ENCODE measurements at places on chromosomes 12 and 14.

GRCh38 chr12:188910-189621, 24.9 kb downstream of the SLC6A12 start:
- DNase-seq, result peak; percentile 64

DNA sequence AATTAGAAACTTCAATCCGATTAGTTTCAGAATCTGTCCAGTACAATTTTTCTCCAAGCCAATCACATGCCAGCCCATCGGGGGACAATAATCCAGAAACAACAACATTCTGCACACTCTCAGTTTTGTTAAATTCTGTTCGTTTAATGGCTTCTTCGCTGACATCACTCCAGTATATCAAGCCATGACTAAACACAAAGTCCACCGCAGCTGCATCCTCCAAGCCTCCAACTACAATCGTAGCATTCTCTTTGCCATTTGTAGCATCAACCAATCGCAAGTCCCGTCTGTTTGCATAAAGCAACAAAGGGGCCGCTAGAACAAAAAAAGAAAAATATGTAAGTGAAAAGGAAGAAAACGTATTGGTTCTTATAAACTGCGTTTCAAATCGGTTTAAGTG, 22.5 kb downstream of the LRP6 start:
- DNase-seq, result no peak

DNA sequence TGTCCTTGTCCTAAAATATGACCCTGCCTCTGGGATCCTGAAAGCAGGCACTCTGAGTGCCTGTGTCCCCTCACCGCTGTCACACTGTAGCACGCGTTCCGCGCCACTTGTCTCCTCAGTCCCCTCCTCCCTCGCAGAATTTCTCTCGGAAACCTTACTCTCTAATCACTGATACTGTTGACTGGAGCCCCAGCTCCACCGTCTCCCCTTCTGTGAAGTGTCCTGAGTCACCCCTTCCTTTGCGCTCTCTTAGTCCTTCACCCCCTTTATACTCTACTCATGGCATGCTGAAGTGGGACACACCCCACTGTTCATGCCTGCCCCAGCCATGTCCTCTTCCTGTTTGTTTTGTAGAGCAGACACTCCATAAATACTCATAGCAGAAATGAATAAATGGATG, 104.7 kb downstream of the ZNF664 start:
- no peak for DNase-seq

DNA sequence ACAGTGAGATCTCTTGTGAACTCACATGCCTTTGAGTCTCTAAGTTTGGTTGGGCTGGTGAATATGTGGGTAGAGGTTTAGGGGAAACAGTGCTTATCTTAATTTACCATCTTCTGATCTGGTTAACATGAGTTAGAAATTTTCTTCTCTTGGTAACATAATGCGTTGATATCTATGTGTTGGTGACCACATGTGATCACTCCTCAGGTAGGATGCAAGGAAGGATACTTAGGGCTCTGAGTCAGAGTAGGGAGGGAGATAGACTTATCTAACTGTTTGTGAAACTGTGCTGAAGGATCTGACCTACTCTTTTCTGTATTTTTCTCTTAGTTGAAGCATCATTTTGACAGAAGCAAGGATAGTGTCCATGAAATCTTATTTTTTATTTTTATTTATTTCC, 23.1 kb downstream of the FAM234B start:
- DNase-seq, result no peak

DNA sequence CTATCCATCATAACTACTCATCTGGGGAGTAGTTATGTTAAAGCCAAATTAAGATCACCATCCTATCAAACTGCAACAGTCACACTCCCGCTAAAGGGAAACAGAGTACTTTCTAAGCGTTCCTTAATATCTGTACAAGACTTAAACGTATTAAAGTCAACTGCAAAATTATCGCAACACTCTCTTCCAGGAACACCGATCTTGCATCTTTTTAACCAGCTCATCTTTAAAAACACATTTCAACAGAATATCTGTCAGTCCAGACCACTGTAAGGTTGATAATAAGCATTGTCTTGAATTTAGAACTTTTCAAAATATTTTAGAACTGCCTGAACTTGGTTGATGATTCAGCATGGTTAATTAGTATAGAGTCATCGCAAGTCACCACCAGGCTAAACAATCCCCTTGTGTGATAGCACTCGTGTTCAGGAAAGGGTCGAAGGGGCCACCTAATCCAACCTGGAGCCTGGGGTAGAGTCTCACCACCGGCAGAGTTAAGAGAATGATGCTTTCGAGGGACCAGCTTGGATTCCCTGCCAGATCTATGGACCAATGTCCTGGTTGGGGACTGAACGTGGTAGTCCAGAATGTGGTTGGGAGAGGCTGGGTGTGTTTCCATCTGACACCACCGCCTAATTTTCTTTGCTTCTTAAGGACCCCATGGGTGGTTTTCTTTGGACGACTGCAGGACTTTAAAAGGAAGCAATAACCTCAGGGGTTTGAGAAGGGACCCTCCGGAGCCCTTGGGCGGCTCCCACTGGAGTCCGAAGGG, 890 bp downstream of the SPTLC2 start:
- peak; percentile 46 for DNase-seq

- no peak for DNase-seq
These were observed 11.5 kb downstream of the RAB5B start for GRCh38 chr12:55985341-55985740.

- no peak for DNase-seq
These were observed 54.4 kb downstream of the AKAP6 start for GRCh38 chr14:32383364-32384009.

DNA sequence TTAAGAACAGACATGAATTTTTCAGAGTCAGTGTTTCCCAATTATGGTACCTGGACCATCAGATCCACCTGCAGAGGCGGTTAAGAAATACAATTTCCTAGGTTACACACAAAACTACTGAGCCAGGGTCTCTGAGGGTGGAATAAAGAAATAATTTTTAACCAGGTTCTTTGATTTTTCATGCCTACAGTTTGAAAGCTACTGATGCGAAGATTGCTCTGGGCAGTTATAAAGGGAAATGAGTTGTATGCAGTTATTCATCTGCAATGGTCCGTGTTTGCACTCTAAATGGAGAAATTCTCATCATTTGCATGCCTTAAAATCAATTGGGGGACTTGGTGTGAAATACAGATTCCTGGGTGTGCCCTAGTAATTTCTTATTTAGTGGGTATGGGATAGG, 89.7 kb downstream of the ERGIC2 start:
- no peak for DNase-seq

GRCh38 chr14:90674716-90675115, 141.5 kb downstream of the TTC7B start:
- no peak for DNase-seq

DNA sequence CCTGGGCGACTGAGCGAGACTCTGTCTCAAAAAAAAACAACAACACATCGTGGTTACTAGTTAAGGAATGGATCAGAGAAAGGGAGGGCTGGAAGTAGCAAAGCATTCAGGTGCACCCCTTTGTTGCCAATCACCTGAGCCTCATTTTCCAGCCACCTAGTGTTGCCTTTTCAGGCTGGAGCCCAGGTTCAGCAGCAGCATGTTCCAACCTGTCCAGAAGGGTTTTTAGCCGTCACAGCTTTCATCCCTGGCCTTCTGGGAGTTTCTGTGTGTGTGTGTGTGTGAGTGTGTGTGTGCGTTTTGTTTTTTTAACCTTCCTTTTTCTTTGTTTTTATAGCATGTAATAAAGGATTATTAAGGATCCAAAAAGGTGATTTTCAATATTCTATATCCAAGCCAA, 121.1 kb upstream of the ATF1 start:
- DNase-seq, result no peak

DNA sequence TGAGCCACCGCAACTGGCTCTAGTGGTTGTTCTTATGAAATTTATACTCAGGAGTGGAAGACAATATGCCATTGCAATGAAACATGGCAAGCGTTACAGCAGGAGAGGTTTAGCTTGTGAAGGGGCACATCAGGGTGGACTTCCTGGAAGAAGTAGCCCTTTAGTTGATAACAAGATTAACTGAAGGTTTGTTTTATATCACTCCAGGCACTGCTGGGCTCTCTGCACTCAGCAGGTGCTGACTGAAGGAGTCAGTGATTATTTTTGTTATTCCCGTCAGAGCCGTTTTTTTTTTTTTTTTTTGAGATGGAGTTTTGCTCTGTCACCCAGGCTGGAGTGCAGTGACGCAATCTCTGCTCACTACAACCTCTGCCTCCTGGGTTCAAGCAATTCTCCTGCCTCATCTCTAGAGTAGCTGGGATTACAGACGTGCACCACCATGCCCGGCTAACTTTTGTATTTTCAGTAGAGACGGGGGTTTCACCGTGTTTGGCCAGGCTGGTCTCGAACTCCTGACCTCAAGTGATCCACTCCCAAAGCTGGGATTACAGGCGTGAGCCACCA, 17.6 kb upstream of the GPR68 start:
- DNase-seq, result no peak

GRCh38 chr12:12562016-12562483, 613 bp downstream of the DUSP16 start:
- peak; percentile 40 for DNase-seq

GRCh38 chr14:25215607-25216006, 165.7 kb upstream of the STXBP6 start:
- no peak for DNase-seq

DNA sequence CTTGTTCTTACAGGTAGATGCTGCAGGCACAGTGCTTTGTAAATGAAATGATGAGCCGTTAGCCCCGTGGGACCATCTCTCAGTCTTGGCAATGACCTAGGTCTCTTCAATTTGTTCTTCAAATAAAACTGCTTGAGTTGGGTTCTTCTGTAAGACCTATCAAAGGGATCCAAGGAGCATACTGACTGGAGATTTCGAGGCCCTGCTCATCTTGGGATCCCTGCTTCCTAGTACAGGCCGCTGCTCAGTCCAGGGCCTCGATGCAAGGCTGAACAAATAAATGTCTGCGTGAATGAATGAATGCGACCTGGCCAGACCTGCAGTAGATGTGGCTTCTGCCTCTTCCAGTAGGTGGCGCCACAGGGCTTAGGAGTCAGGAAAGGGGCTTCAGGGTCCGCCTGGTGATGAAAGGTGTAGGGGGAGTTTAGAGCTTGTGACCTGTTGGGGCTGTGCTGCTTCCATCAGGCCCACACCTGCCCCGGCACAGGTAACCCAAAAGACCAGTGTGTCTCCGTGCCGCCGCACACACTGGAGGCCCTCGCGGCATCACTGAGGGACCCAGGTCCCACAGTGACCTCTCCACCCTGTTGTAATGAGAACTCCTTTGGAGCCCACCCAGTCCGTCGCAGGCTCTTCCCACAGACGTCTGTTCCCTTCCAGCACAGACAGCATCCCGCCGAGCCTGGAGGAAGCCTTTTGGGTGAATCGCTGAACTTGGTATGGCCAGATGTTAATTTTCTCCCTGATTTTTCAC, 4.4 kb downstream of the CACNA1C start:
- peak; percentile 54 for DNase-seq

GRCh38 chr14:99055816-99056215, 216.2 kb downstream of the BCL11B start:
- DNase-seq, result no peak

- peak; percentile 9 for DNase-seq
These were observed 128.0 kb downstream of the NDUFA12 start for GRCh38 chr12:94875525-94875924.

DNA sequence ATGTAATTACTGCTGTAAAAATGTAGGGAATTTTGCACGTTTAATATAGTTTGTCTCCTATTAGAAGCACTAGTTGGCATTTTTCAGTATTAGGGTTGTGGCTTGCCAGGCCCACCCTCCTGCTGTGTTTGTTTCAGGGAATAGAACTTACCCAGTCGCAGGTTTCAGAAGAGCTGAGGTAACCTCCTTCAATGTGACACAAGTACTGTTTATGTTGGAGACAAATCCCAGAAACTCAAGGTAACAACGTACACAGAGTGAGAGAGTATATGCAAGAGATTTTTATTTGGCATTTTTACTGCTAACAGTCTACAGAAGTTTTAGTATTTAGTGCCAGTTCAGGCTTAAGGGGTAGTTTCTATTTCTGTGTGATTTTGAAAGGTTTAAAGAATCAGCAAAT, 284.3 kb downstream of the RAD51B start:
- no peak for DNase-seq

DNA sequence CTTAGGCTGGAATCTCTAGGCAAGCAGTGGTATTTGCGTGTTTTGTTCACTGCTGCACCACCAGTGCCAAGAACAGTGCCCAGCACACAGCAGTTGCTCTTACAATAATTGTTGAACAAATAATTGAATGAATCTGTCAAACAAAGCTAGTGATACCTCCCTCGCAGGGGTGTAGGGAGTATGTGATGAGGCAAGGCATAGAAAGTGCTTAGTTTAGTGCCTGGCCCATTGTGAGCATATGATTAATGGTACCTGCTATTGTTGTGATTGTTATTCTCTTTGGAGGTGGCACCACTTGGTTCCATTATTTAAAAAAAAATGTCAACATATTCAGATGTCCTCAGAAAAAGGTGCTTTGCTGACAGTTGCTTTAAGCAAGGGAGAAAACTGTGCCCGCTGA, 210.1 kb upstream of the TBX3 start:
- DNase-seq, result no peak

GRCh38 chr12:65449400-65449799, 170.9 kb downstream of the MSRB3 start:
- peak; percentile 46 for DNase-seq

GRCh38 chr12:116687888-116688287, 50.0 kb downstream of the SPRING1 start:
- peak; percentile 20 for DNase-seq

DNA sequence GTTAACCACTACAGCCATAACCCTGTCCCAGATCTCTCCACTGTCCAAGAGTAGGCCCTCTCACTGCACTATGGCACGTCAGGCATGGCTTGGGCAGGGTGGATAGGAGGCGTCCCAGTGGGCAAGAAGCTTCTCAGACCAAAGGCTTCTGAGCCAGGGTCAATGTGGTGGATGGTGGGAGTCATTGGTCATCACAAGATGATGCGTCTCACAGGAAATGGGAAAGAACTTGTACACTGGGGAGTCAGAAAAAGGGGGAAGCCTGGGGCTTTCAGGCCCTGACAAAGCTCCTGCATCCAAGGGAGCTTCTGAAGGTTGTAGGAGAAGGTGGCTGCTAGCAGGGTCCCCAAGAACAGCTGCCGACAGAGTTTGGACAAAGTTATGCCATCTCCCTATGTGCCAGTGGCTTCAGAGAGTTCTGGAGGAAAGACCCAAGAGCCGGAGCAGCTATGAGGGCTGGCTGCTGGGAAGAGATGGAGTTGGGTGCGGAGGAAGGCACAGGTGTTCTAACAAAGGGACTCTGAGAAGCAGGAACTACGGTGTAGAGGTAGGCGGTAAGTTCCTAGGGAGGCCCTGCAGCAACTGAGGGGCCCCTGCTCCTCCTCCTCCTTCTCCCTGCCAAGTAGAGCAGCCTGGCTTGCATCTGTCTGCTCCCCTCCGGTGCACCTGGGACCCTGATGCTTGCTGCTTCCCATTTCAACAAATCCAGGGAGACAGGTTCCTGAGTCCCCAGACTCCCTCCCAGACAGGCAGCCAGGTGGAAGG, 81.1 kb downstream of the ARL6IP4 start:
- peak; percentile 25 for DNase-seq

GRCh38 chr14:73795974-73796373, 55.7 kb upstream of the PTGR2 start:
- peak; percentile 94 for DNase-seq

- DNase-seq, result no peak
These were observed 54.5 kb upstream of the AMN start for GRCh38 chr14:102867826-102868580.

Measured in EL (cell line).